Mesothelial cell of epicardium (in vitro differentiated cells): ENCODE measurements at places on chromosomes 7 and 10.

DNA sequence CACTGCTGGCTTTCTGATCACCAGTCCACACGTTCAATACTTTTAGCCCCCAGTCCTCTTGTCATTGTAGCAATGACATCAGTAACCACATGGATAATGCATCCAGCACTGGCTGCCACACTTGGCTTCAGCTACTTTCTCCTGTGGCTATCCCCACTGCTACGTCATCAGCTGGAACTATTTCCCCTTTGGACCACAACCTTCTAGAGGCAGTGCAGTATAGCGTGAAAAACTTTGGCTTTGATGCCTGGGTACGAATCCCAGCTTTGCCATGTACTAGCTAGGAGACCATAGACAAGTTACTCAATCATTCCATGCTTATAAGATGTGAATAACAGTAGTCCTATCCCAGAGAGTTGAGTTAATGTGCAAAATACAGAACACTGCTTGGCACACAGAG, 63.2 kb downstream of the CCDC3 start:
- no peaks in the 10 kb centered on the region for H3K4me1 ChIP-seq
- no peaks in the 10 kb centered on the region for H3K27me3 ChIP-seq
- DNase-seq, result no peak
- no peak overlapping the region for H3K27ac ChIP-seq

GRCh38 chr7:105580022-105580740, 1.1 kb downstream of the EFCAB10 start:
- H3K27me3 ChIP-seq, result no peaks in the 10 kb centered on the region
- no peak for DNase-seq
- peak overlapping the region; percentile 73 for H3K4me3 ChIP-seq
- H3K36me3 ChIP-seq, result peaks cover 3% of the 10 kb centered on the region

GRCh38 chr7:97847791-97848190, 24.4 kb downstream of the ASNS start:
- DNase-seq, result no peak
- H3K4me3 ChIP-seq, result no peak overlapping the region
- H3K36me3 ChIP-seq, result peaks cover 19% of the 10 kb centered on the region

DNA sequence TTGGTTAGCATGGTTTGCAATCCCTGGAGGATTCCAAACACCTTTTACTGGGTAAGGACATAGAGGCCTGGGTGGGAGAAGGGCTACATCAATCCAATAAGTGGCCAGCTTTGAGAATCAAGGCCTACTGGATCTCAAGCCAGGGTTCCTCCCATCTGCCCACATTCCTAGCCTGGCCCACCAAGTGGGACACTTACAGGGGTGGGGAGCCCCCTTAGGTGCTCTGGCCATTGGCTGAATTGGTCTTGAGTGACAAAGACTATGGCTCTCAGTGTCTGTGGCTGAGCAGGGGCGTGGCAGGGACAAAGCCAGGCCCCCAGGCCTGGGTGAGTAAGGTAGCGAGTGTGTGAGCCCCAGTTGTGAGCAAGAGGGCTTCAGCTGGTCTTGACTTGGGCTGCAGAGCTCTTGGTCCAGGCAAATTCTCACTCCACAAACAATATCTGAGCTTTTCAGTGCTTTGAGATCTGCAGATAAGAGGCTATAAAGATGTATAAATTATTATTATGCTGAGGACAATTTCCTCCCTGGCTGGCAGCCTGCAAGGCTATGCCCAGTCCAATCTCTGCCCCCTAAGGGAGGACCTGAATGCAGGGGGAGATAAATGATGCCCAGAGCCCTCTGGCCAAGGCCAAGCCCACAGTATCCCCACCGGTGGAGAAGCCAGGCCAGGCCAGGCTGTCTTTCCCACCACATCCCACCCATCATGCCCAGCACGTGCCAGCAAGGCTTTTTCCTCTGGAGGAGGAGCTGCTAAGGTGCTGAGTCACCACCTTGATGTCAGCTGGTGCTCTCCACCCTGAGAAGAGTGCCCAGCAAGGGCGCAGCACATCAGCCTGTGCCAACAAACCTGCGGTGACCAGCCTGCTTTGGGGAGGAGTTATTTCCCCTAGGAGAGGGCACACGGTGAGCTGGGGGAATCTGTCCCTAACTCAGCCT, 80.7 kb upstream of the DUSP5 start:
- no peaks in the 10 kb centered on the region for H3K27me3 ChIP-seq
- peaks cover 24% of the 10 kb centered on the region for H3K4me1 ChIP-seq
- H3K27ac ChIP-seq, result no peak overlapping the region
- H3K4me3 ChIP-seq, result no peak overlapping the region
- no peak for DNase-seq

DNA sequence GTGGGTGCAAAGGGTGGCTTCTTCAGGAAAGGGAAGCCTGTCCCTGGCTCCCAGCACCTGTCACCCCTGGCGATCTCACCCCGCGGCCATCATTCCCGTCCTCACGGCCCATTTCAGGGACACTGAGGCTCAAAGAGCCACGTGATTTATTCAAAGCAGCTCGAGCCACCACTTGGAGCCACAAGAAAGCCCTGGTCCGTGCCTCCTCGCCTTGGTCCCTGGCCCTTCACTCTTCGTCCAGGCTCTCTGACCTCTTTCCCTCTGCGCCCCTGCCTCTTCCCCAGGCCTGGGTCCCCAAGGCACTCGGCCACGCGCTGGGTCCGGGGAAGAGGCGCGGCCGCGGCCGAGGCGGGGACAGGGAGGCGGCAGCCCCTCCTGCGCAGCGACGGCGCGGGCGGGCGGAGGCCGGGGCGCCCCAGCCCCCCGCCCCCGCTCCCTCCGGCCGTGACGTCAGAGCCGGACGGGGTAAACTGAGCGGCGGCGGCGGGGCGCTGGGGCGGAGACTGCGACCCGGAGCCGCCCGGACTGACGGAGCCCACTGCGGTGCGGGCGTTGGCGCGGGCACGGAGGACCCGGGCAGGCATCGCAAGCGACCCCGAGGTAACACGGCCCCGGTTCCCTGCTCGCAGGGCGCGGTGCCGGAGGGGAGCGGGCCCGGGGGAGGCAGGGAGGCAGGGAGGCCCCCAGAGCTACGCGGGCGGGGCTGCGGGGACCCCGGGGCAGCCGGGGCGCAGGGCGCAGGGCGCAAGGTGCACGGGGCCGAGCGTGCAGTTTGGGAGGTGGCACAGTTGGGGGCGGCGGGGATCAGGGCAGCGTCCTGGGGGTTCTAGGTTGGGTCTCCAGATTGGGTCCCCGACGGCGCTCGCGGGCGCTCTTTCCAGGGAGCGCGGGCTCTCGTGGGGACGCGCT, at the start of gene SLC18A2:
TSS of gene SLC18A2 (plus strand) at position 494 of the 909 bp plus-strand sequence. CDS start 580 bp downstream, outside the sequence.
- peak within 1 kb of the TSS; percentile 53 for H3K4me3 ChIP-seq
- H3K4me1 ChIP-seq, result peaks cover 4% of the 10 kb centered on the region
- H3K27ac ChIP-seq, result no peak within 1 kb of the TSS
- H3K27me3 ChIP-seq, result peaks cover 89% of the 10 kb centered on the region
- no peak for DNase-seq

DNA sequence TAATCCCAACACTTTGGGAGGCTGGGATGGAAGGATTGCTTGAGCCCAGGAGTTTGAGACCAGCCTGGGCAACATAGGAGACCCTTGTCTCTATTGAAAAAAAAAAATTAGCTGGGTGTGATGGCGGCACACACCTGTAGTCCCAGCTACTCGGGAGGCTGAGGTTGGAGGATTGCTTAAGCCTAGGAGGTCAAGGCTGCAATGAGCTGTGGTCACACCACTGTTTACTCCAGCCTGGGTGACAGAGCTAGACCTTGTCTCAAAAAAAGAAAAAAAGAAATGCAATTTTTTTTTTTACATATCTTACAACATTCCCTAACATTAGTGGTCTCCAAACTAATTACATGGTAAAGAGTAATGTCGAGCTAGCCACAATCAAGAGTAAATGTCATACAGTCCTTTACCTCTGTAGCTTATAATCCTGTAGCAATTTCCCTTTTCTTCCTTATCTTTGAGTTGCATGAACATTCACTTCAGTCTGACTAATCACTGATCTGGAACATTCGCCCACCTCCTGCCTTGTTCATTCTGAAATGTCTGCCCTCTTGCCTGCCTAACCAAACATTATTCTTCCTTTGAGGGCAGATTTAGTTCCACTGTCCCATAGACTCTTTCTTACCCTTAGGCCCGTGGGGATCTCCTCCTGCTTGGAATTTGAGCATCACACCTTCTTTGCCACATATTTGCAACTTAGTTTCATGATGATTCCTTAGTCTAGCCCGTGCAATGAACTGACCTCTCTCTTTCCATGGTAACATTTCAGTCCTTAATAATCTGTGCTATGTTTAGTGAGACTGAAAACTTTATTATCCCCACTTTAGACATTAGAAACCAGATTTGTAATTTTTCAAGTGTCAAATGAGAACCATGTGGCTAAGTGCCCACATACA, 4.8 kb upstream of the VCL start:
- DNase-seq, result no peak
- H3K27ac ChIP-seq, result no peak overlapping the region
- no peaks in the 10 kb centered on the region for H3K36me3 ChIP-seq
- H3K4me1 ChIP-seq, result peaks cover 2% of the 10 kb centered on the region

GRCh38 chr7:123432601-123433000, 101.8 kb downstream of the IQUB start:
- H3K4me3 ChIP-seq, result no peak overlapping the region
- H3K27ac ChIP-seq, result no peak overlapping the region
- no peaks in the 10 kb centered on the region for H3K36me3 ChIP-seq
- H3K27me3 ChIP-seq, result no peaks in the 10 kb centered on the region
- no peak for DNase-seq

GRCh38 chr7:92231-92674, 100.1 kb upstream of the FAM20C start:
- H3K36me3 ChIP-seq, result no peaks in the 10 kb centered on the region
- peaks cover 15% of the 10 kb centered on the region for H3K27me3 ChIP-seq
- no peak overlapping the region for H3K27ac ChIP-seq
- H3K4me3 ChIP-seq, result no peak overlapping the region

GRCh38 chr7:90594751-90595317, 1.3 kb upstream of the CDK14 start:
- no peak for DNase-seq
- H3K27me3 ChIP-seq, result no peaks in the 10 kb centered on the region
- H3K4me1 ChIP-seq, result peaks cover 41% of the 10 kb centered on the region
- H3K27ac ChIP-seq, result peak overlapping the region; percentile 93
- peak overlapping the region; percentile 92 for H3K4me3 ChIP-seq

DNA sequence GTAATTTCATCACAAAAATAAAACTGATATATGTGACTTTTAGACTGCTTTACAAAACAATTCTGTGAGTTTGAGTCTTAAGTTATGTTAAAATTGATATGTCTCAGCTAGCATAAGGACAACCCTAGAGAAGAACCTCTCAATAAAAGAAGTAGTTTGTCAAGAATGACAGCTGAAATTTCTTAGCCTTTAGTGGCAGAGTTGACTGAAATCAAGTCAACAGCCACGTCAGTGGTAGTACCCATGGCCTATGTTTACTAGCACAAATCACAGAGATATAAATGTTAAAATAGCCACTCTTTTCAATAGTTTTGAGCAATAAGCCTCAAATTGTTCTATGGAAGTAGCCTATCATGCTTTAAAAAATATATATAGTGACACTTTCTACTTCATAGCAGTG, 138.9 kb upstream of the FERD3L start:
- no peak for DNase-seq
- H3K27me3 ChIP-seq, result no peaks in the 10 kb centered on the region
- no peak overlapping the region for H3K4me3 ChIP-seq
- peaks cover 10% of the 10 kb centered on the region for H3K36me3 ChIP-seq

GRCh38 chr7:610531-611280, 91.1 kb upstream of the PDGFA start:
- H3K4me1 ChIP-seq, result peaks cover 15% of the 10 kb centered on the region
- no peak overlapping the region for H3K4me3 ChIP-seq
- H3K36me3 ChIP-seq, result peaks cover 7% of the 10 kb centered on the region
- H3K27ac ChIP-seq, result peak overlapping the region; percentile 81
- no peaks in the 10 kb centered on the region for H3K27me3 ChIP-seq

DNA sequence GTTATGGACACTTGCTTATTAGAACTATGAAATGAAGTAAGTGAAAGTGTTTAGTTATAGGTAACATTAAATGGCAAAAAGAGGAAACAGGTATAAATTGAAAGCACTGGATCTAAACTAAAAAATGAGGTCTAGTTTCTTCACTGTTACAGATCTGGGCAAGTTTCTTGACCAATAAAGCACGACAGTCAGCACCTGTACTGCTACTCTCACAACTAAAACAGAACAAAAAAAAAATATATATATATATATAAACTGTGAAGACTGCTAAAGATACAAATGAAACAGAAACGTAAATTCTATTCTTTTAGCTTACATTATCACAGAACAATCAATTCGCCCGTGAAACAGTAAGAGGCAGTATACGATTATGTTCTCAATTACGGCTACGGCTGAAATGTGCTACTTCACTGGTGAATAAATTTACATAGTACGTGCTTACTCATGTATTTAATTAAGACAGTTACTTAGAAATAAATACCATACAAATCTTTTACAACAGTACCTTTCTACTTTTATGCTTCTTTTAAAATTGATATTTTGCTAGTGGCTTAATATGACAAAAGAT, 4.2 kb downstream of the AHR start:
- no peaks in the 10 kb centered on the region for H3K36me3 ChIP-seq
- peaks cover 37% of the 10 kb centered on the region for H3K4me1 ChIP-seq
- no peak for DNase-seq
- peaks cover 10% of the 10 kb centered on the region for H3K27me3 ChIP-seq
- H3K27ac ChIP-seq, result no peak overlapping the region
- H3K4me3 ChIP-seq, result peak overlapping the region; percentile 19

- peaks cover 4% of the 10 kb centered on the region for H3K4me1 ChIP-seq
- no peak overlapping the region for H3K27ac ChIP-seq
- no peak for DNase-seq
- H3K4me3 ChIP-seq, result no peak overlapping the region
- no peaks in the 10 kb centered on the region for H3K27me3 ChIP-seq
- no peaks in the 10 kb centered on the region for H3K36me3 ChIP-seq
Observed at GRCh38 chr7:925601-926000, 28.9 kb downstream of the ADAP1 start.
